Muscle of leg (tissue), 16 donors: ENCODE measurements at places on chromosomes 7 and 10.

GRCh38 chr7:39313974-39314373 is 252.2 kb upstream of the YAE1 start:
- DNase-seq, result no peak

- DNase-seq, result no peak
Measured at GRCh38 chr10:75957314-75958120, 526.1 kb downstream of the LRMDA start.

GRCh38 chr7:26091933-26092332 is 60.1 kb upstream of the NFE2L3 start:
- no peak for DNase-seq

DNA sequence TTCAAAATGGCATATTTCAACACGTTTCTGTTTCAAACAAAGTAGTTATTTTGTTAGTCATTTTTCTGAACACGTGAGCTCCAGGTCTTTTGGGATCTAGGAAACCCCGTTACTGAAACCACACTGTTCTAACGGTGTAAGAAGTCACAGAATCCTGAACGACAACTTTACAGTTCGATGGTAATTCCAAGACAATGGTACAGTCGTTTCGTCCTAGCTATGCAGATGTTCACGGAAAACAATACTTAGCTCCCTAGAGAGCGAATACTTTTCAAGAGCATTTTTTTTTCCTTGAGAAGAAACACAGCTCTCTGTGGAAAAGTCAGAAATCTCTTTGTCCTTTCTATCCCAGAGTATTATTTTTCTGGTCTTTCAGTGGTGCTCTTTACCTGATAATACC is 254.1 kb downstream of the ADARB2 start:
- DNase-seq, result peak; percentile 62

GRCh38 chr7:1554333-1555045 is 1.5 kb downstream of the TMEM184A start:
- no peak for DNase-seq

GRCh38 chr10:133096616-133097269 is 9.0 kb downstream of the ADGRA1 start:
- no peak for DNase-seq

- DNase-seq, result no peak
Measured at GRCh38 chr10:1093696-1094095, 37.5 kb downstream of the WDR37 start.

DNA sequence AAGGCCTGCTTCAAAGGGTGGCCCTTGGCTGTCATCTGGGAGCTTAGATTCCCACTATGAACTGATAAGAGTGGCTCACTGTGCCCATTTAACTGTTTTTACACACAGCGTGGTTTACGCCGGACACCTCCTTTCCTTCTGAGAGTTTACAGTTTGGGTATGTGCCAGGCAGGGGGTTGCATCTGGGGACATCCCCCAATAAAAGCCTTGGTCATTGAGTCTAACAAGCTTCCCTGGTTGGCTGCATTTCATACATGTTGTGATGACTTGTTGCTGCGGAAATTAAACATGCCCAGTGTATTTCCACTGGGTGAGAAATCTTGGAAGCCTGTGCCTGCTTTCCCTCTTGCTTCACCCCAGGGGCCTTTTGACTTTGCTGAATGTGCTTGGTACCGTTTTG is 264.1 kb upstream of the NPY start:
- DNase-seq, result no peak
